Ecto neural progenitor cell (in vitro differentiated cells): ENCODE measurements at places on chromosomes 11 and 22.

GRCh38 chr11:75481223-75481921 lies 44.4 kb downstream of the GDPD5 start:
- no peak for DNase-seq

- DNase-seq: no peak
Observed at GRCh38 chr11:119092880-119093842, 8.5 kb downstream of the HMBS start.

- DNase-seq: no peak
Observed at GRCh38 chr11:877565-877964, 33.0 kb downstream of the CHID1 start.

DNA sequence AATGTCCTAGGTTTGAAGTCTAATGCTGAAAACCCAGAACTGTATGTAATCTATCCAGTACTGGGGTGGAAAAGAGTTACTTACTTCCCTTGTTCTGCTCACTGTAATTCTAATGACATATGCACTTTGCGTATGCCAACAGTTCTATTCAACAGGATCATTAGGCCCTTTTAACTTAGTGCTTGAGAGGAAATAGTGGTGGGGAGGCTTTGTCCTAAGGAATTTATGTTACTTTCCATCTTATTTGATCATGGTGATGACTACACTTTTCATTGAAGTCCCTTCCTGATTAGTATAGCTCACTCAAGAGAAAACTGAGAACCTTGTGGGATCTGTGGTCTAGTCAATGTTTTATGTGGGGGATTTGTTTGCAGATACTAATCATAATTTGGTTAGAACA lies 348.2 kb downstream of the GUCY1A2 start:
- no peak for DNase-seq

GRCh38 chr22:48856308-48856615 lies 971.4 kb downstream of the BRD1 start:
- DNase-seq: peak; percentile 27

DNA sequence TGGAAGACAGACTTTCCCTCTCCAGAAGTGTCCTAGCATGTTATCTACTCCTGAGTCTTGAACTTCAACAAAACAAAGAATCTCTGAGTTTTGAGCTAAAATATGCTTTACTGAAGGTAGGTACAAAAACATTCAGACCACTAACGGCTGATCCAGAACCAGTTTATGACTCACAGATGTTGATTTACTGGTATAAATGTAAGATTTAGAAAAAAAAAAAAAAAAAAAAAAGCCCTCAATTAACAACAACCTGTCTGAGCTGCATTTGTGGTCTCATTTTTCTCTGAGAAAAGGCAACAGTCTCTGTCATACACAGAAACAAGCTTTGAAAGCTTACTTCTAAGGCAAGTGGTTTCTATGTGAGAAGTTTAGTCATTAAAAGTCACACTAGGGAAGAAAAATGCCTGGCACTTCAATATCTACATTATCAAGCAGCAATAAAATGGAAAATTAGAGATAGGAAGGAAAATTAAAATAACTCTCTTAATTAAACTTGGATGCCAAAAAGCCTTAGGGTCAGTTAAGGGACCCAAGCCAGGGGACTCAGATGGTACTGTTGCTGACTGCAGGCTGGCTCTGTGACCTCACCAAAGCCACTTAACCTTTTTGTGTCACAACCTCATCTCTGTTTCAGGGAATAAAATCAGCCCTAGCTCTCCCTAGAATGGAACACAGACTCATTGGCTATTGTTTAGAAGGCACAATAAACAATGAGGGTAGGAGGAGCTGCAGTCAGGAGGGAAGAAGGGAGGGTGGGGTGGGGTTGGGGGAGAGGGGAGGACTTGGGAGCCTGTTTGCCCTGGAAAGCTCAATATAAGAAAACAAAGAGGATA lies 61.7 kb downstream of the ETS1 start:
- no peak for DNase-seq

DNA sequence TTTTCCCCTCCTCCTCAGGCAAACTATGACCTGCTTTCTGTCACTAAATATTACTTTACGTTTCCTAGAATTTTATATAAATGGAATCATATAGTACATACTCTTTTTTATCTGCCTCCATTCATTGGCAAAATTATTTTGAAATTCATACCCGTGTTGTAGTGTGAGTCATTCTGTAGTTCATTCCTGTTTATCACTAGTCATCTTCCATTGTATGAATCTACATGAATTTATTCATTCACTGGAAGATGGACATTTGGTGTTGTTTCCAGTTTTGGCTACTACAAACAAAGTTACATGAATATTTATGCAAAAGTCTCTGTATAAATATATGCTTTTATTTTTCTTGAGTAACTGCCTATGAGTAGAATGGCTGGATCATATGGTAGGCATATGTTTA lies 60.7 kb upstream of the OPCML start:
- DNase-seq: no peak

- DNase-seq: no peak
Observed at GRCh38 chr11:15053191-15053685, 20.2 kb upstream of the CALCB start.

DNA sequence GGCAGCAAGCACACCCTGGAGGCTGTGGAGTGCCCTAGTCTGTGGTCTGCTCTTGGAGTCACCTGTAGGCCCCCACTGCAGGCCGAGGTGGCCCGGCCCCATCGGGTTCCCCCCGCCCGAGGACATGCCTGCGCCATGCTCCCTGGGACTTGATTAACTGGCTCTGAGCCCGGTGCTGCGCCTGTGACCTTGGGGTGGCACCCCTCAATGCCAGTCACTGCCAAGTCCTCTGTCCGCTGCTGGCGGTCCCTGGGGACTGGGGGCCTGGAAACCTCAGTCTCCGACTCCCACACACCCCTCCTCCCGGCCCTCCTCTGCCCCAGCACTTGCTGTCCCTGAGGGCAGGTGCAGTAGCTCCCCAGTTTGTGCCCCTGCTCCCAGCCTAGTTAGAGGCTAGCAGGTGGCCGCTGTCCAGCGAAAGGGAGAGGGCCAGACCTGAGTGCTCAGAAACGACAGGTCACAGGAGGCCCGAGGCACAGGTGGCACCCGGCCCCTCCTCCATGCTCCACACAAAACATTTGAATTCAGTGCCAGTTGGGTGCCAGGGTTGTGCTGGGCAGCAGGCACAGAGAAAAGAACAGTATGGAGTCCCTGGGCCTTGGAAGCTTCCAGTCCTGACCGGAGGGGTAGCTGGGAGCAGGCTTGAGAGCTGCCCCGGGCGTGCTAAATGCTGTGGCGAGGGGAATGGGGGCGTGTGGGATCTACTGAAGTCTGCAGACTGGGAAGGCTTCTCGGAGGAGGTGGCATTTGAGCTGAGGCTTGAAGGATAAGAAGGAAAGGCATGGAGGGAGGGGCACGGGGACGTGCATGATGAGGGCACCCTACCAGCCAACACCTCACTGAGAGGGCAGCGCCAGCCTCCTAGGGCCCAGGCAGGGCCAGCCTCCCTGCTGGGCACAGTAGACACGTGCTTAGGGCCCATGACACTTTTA lies 16.4 kb upstream of the FLRT1 start:
- DNase-seq: no peak

GRCh38 chr11:18615628-18616392 lies 16.2 kb downstream of the MISFA start:
- no peak for DNase-seq

DNA sequence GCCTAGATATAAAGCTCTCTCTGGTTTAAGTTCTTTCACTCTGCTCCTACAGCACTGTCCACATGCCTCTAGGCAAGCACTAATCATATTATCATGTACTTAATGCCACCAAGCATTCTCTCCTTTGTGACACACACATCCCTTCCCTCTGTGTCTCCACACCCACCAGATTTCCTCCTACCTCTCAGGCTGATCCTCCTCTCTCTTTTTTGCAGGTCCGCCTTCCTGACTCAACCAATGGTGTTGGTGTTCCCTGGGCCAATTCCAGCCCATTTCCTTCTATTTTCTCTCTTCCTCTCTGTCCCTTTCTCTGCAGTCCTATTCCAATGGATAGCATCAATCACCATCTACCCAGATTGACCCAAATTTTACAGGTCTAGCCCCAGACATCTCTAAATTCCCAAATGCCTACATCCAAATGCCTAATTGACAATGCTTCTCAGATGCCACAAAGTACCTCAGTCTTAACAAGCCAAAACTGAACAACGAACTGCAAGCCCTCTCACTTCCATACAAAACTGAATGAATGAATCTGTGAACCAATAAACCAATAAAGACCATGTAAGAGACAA lies 504 bp upstream of the ZNF215 start:
- peak; percentile 47 for DNase-seq

GRCh38 chr11:79076526-79077115 lies 364.2 kb downstream of the TENM4 start:
- no peak for DNase-seq

GRCh38 chr11:57632116-57632515 lies 17.6 kb downstream of the YPEL4 start:
- no peak for DNase-seq

GRCh38 chr11:64759131-64759721 lies 548 bp downstream of the PYGM start:
- peak; percentile 48 for DNase-seq

DNA sequence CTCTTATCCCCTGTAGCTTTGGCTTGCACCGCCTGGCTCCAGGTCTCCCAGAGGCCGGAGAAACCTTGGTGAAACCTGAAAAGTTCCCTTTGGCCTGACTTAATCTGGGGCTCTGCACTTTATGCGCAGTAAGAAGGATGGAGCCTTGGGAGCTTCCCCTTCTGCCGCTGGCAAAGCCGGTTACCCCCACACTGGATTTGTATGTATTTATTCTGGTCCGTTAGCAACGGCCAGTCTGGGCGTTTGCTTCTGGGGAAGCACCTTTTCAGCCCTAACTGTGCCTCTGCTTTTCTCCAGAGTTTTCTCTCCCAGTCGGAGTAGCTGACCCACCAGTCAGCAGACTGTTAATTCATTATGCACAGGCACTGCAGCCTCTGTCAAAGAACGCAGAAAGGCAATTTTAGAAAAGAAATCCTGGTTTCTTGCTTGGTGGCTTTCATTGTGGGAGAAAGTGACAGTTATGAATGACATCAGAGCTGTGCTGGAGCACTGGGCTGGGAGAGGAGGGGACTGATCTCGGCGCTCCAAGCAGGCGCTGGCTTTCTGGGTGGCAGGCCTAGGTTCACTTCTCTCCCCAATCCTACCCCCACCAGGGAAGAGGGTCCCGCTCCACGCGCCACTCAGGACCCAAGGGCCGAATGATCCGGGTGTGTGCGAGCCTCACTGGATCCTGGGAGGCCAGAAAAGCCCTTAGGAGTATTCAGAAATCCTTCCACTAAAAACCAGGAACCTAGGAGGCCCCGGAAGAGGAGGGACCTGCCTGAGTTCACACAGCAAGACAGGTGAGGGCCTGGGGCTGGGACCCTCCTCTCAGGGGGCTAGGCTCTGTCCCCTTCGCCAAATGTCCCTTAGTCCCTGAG lies 70.2 kb downstream of the RTL6 start:
- DNase-seq: peak; percentile 40

DNA sequence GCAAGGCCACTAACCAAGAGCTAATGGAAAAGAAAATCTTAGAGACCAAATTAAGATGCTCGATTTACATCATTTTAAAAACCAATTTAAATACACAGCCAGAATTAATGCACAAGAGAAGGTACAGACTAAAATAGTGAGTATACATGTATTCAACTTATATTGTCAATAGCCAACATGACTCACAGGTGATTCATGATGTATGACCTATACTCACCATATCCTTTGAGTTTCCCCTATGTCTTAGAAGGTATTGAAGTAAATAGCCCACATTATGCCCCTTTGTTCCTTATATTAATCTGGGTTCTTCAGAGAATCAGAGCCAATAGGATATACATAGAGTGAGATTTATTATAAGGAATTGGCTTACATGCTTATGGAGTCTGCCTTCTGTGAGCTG lies 97.5 kb upstream of the ANO3 start:
- DNase-seq: no peak

DNA sequence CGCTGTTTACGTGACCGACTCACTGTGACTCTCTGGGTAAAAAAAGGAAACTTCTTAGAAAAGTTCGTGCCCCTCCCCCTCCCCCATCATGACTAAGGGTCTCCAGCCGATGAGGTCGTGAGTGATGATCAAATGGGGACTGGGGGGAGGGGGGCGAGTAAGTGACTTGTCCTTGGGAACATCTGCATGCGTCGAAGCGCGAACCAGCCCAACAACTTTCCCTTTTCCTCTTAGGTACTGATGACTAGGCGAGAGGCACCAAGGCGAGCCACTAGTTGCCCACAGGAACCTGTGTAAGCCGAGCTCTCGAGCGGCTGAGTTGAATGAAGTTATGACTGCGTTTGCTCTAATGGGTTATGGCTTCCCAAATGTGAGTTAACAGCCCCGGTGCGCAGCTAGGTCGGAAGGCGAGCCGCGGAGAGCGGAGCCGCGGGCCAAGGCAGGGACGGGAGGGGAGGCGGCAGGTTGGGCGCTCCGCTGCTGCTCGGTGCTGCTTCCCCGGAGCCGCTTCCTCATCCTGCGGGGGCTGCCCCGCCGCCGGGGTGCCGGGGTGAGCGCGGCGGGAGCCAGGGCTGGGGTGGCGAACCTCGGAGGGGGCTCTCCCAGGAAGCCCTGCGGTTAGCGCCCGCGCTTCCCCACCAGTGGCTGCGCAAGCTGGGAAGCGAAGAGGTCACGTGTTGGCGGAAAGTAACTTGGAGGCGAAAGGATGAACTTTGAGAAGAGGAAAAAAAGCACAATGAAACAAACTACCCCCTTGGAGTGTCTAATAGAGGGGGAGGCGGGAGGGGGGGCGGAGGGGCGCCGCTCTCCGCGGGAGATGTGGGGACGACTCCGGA lies 22.1 kb upstream of the BDNF start:
- DNase-seq: peak; percentile 65

GRCh38 chr11:66068923-66069714 lies 953 bp upstream of the PACS1 start:
- peak; percentile 65 for DNase-seq
